ENCODE measurements at places on chromosomes 12 and 14. TPM values are rescaled to one million over a fixed set of nuclear protein-coding genes. Genes with fewer than 3 reads are reported as not detected.
A peak's percentile ranks its signal among the peaks of the same experiment; 100 is the strongest.

RNU4-1 gene
- under 0.01 TPM for total RNA-seq

VDR gene
- total RNA-seq, result 3.1 TPM

FLRT2 gene
- total RNA-seq, result 37.6 TPM

DNA sequence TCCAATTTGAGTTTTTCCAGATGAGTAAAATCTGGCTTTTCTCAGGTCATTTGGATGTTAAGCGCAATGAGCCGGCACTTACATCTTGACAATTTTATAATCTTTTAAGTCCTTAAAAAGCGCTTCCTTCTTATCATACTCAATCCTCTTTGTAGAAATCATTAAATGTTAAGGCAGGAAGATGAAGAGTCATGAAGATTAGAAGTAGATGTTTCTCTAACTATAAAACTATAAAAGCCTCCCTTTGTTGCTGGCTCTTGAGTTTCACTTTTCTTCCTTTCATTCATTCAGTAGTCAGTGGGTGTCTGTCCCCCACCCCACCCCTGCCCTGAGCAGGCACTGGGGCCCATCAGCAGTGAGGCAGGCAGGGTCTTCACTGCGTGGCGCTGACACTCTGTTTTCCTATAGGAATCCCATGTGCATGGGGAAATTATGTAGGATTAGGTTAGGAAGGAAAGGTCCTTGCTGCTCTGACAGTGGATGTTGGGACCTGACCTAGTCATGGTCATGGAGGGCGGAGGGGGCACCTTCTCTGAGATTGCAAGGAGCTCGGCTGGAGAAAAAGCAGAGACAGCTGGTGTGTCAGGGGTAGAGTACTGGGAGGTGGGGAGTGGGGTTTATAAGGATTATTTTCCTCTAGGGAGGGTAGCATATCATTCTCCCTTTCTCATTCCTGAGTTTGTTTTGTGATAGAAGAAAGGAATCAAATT, 65.8 kb downstream of the CCDC92 start:
- no peak for DNase-seq
- no peaks in the 10 kb centered on the region for H3K4me1 ChIP-seq
- no peak overlapping the region for H3K27ac ChIP-seq
- no peak overlapping the region for H3K4me3 ChIP-seq
- H3K36me3 ChIP-seq, result no peaks in the 10 kb centered on the region

DNA sequence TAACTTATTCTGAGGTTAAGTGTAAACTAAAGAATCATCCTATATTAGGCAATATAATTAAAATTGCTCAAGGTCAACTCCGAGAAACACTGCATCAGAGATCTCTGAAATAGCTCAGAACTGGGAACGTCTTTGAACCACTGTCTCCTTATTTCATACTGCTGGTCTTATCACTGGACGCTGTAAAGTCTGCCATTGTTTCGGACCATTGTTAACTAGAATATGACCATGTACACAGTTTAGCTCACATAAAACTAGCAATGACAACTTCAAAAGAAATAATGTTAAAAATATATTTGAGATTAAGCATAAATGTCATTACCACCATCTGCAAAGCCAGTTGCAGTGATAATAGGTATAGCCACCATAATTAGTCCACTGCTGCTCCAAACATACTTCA, 2.9 kb downstream of the ABCD2 start:
- H3K4me3 ChIP-seq, result no peak overlapping the region
- DNase-seq, result no peak
- H3K27me3 ChIP-seq, result no peaks in the 10 kb centered on the region
- no peaks in the 10 kb centered on the region for H3K36me3 ChIP-seq

- H3K27ac ChIP-seq, result no peak overlapping the region
- DNase-seq, result no peak
- H3K36me3 ChIP-seq, result no peaks in the 10 kb centered on the region
- H3K27me3 ChIP-seq, result no peaks in the 10 kb centered on the region
- H3K4me3 ChIP-seq, result no peak overlapping the region
Measured at GRCh38 chr14:58479975-58480374, 52.5 kb downstream of the KIAA0586 start.

- H3K27ac ChIP-seq, result no peak overlapping the region
- no peaks in the 10 kb centered on the region for H3K27me3 ChIP-seq
Measured at GRCh38 chr12:99911081-99911480, 73.7 kb downstream of the ANKS1B start.

DNA sequence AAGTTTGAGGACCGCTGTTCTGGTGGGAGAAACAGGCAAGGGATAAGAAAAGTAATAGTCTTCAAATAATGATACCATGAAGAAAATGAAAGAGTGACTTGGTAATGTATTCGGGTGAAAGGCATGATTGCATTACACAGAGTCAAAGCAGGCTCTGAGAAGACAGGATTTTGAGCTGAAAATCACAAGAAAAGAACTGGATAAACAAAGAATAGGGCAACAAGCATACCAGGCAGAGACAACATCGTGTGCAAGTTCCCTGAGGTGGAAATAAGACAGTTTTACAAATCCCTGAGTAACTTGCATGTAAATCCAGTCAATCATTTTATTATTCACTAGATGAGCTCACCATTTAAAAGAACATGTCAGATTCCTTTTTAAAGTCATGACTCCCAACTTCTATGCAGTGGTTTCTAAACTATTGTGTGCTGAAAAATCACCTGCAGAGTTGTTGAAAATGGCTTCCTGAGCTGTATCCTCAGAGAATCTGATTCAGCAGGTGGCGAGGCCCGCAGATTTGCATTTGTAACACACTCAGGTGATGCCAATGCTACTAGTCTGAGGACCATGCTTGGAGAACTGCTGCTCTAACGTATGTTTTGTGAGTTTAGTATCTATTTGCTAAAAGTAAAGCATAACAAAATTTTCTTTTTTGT, 133.0 kb upstream of the ABCD2 start:
- H3K27me3 ChIP-seq, result no peaks in the 10 kb centered on the region
- no peaks in the 10 kb centered on the region for H3K4me1 ChIP-seq
- H3K36me3 ChIP-seq, result no peaks in the 10 kb centered on the region
- no peak overlapping the region for H3K4me3 ChIP-seq
- H3K27ac ChIP-seq, result no peak overlapping the region

DNA sequence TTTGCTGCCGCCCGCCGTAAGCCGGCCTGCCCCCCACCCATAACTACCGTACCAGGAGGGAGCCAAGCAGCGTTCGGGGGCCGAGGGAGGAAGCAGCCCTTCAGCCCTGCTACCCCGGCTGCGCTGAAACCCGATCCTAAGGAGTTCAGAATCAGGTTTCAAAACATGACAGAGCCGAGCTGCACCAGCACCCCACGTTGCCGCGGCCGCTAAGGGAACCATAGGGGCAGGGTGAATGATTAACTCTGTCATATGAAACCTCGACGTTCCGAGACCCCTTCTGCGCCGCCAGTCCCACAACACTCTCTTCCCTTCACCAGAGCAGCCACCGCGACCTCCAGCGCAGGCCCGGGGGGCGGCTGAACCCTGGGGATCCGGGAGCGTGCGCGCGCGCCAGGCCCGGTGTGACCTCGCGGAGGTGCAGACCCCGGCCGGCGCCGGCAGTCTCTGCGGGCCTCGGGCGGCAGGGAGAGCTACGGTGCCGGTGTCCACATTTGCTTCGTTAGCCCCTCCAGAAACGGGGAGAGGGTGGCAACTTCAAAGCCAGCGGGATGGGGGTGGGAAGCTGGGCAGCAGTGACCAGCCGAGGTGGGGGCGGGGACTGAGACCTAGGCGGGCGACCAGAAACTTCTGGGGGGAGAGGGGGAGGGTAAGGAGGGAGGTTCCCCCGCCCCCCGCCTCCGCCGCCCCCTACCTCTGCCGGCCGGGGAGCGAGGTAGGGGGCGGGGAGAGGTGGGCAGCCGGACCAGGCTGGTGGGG, 1.6 kb downstream of the SIX4 start:
- peak overlapping the region; percentile 82 for H3K27ac ChIP-seq
- peak; percentile 63 for DNase-seq
- peak overlapping the region; percentile 82 for H3K4me3 ChIP-seq
- H3K27me3 ChIP-seq, result no peaks in the 10 kb centered on the region
- no peaks in the 10 kb centered on the region for H3K36me3 ChIP-seq

DNA sequence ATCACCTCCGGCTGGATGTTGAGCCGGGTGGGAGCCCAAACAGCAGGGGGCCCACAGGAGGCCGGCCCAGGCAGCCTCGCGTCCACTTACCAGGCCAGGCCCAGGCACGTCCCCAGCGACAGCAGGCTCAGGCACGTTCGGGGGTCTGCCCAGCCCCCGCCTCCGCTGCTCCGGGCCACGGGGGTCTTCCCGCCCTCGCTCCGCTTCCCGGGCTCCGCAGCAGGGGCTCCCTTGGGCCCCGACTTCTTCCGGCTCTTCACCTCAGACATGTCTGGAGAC, 216 bp downstream of the IKBIP start:
- H3K36me3 ChIP-seq, result no peaks in the 10 kb centered on the region
- H3K27ac ChIP-seq, result peak overlapping the region; percentile 45
- peak overlapping the region; percentile 94 for H3K4me3 ChIP-seq
- DNase-seq, result no peak
- H3K27me3 ChIP-seq, result no peaks in the 10 kb centered on the region

DNA sequence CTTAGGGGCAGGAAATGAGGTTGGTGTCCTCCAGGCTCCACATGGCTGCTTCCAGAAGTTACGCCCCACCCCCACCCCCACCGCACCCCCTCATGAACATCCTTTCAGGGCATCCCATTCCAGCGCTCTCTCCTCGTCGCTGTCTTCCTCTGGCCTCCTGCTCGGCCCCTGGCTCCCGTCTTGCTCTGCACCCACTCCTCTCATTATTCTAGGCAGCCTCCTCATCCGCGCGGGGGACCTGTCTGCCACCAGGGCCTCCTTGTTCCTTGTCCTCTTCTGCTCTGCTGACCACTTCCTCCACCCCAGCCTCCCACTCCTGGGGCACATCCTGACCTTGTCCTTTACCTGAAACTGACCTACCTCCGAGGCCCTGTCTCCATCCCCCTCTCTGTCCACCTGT, 29.8 kb upstream of the PLEKHG6 start:
- H3K27ac ChIP-seq, result peak overlapping the region; percentile 97
- no peaks in the 10 kb centered on the region for H3K36me3 ChIP-seq
- H3K4me1 ChIP-seq, result peaks cover 40% of the 10 kb centered on the region
- no peak for DNase-seq

- no peaks in the 10 kb centered on the region for H3K27me3 ChIP-seq
- H3K27ac ChIP-seq, result no peak overlapping the region
Measured at GRCh38 chr14:38727731-38728130, 375.3 kb downstream of the SEC23A start.

- H3K4me1 ChIP-seq, result no peaks in the 10 kb centered on the region
- no peak for DNase-seq
- no peak overlapping the region for H3K4me3 ChIP-seq
- no peak overlapping the region for H3K27ac ChIP-seq
- no peaks in the 10 kb centered on the region for H3K36me3 ChIP-seq
Measured at GRCh38 chr12:128164533-128164932, 102.4 kb upstream of the TMEM132C start.

- no peak overlapping the region for H3K4me3 ChIP-seq
- peak; percentile 61 for DNase-seq
- H3K4me1 ChIP-seq, result peaks cover 23% of the 10 kb centered on the region
- no peaks in the 10 kb centered on the region for H3K36me3 ChIP-seq
Measured at GRCh38 chr14:34693228-34693939, 21.0 kb downstream of the CFL2 start.

DNA sequence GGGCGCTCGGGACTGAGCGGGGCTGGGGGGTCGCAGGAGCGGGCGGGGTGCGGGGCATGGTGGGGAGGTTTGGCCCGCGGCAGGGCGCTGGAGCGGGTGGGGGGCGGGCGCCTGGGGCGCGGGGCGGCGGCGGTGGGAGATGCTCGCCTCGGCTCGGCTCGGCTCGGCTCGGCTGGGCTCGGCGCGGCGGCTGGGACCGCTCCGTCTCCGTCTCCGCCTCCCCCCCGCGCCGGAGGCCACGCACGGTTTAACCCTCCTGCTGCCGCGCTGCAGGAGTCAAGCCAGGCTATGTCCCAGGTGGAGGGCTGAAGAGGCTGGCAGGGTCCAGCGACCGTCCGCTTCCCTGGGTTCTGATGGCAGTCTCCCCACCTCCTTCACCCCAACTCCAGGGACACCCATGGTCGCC, at the start of gene PIANP:
Gene PIANP (minus strand): TSS at position 170 of the 406 bp plus-strand sequence. CDS start 2,754 bp downstream, outside the sequence.
- peak; percentile 22 for DNase-seq
- no peaks in the 10 kb centered on the region for H3K36me3 ChIP-seq
- H3K4me1 ChIP-seq, result peaks cover 14% of the 10 kb centered on the region
- H3K27me3 ChIP-seq, result peaks cover 21% of the 10 kb centered on the region
- no peak within 1 kb of the TSS for H3K4me3 ChIP-seq

DNA sequence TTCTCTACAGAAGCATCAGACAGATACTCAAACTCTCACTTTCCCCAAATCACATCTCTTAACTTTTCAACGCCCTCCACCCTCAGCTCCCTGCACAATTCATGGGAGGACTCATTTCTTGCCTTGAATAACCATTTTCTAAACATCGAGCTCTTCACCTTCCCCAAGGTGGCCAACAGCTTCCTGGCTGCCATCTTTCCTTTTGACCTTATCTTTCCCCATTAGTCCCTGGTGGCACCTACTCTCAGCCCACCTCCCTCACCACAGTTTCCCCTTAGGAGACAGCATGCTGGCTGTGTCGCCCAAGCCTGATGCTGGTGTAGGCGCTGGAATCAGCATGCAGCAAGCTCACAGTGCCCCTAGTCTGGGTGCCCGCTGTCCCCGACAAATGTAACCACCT, 8.4 kb upstream of the OAS1 start:
- no peaks in the 10 kb centered on the region for H3K4me1 ChIP-seq
- no peak overlapping the region for H3K4me3 ChIP-seq
- no peaks in the 10 kb centered on the region for H3K36me3 ChIP-seq
- DNase-seq, result no peak

All from body of pancreas (tissue), 4 donors.